ENCODE measurements at places on chromosomes 12 and 14. TPM values are rescaled to one million over a fixed set of nuclear protein-coding genes. Genes with fewer than 3 reads are reported as not detected.

KRT5 gene
- total RNA-seq = 0.50 TPM

PRH1 gene
- total RNA-seq = 21.2 TPM

CCDC184 gene
- total RNA-seq = 1.00 TPM

NGB gene
- not detected for total RNA-seq

CLEC2B gene
- not detected for total RNA-seq

LRRC43 gene
- total RNA-seq = not detected

SLCO1C1 gene
- total RNA-seq = not detected

CACNB3 gene
- 28.2 TPM for total RNA-seq

MYF5 gene
- total RNA-seq = not detected

NFE2 gene
- total RNA-seq = 6.2 TPM

HCAR2 gene
- total RNA-seq = 0.18 TPM

RPGRIP1 gene
- total RNA-seq = 0.12 TPM

CLEC12A gene
- total RNA-seq = not detected

ANKRD33 gene
- total RNA-seq = not detected

CIROP gene
- total RNA-seq = not detected

R3HDM2 gene
- 36.2 TPM for total RNA-seq

GPX2 gene
- 39.3 TPM for total RNA-seq

TCL1A gene
- total RNA-seq = not detected

CAPZA3 gene
- not detected for total RNA-seq

OR6C2 gene
- total RNA-seq = not detected

VAMP1 gene
- 8.4 TPM for total RNA-seq

C12orf75 gene
- total RNA-seq = 173 TPM

ASPG gene
- total RNA-seq = not detected

Measured in Caco-2 (cell line).